ENCODE measurements at places on chromosomes 2 and 18.

DNA sequence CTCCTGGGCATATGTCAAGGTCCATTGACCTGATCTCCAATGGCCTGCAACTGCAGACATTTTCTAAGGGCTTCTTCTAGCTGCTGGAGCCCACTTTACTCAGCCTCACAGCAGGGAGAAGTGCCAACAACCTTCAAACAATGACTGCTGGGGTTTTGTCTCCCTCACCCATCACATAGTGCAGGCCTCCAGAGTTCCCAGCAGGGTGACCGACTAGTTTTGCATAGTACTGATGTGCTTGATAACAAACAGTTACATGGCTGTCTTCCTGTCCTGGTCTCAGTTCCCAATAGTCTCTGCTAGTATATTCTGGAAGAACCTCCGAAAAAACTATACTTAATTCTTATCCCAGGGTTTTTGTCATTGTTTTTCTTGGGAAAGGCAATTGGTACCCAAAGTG is 10.4 kb upstream of the NETO1 start:
- DNase-seq = no peak

DNA sequence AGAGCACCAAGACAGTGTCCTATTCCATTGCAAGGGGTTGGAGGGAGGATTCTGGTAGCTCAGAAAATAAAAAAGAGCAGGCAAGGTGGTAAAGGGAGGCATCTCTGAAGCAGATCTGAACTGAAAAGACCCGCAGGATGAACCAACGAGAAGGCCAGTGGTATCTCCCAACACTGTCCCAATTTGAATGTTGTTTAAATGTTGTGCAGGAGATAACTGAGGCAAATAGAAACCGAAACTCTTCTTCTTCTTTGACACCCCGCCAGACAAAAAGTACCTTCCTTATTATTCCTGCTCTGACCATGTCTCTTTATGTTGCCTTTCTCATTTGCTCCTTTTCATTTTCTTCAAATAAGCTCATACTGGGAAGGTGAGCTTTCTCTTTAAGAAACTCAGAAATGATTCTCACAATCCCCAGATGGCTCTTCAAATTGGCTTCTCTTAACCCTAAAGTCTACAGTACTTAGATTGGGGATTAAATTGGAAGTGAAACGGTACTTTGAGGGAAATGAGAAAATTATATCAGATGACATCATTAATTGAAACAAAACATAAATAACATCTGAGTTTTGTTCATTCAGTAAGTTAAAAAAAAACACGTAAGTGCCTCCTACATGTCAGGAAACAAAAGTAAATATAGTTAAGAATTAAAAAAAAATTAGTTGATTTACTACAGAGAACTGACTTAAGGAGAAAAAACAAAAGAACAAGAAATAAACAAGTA is 143.6 kb downstream of the WDPCP start:
- no peak for DNase-seq

GRCh38 chr18:59063912-59064311 is 75.8 kb upstream of the SEC11C start:
- DNase-seq = no peak

GRCh38 chr2:135327146-135327545 is 203.9 kb downstream of the ZRANB3 start:
- no peak for DNase-seq

GRCh38 chr2:144559681-144560080 is 39.8 kb upstream of the ZEB2 start:
- no peak for DNase-seq

- DNase-seq = no peak
Observed at GRCh38 chr2:18804536-18804935, 215.2 kb upstream of the NT5C1B start.

GRCh38 chr18:24530630-24531111 is 70.2 kb downstream of the HRH4 start:
- DNase-seq = no peak

DNA sequence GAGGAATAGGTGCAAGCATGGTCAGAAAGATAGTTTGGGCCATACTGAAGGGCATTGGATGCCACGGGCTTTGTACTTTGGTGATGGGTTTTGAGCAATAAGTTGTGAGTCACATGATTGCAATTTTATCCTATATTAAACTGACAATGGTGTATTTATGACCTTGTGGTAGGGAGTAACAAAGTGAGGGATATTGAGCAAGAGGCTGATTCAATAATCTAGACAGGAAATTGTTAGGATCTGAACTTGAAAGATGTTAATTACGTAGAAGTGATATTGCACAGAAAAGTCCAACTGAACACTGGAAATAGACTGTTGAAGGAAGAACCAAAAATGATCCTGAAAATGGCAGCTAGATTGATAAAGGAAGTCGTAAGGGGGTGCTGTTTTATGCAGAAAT is 46.6 kb upstream of the TCF4 start:
- no peak for DNase-seq

DNA sequence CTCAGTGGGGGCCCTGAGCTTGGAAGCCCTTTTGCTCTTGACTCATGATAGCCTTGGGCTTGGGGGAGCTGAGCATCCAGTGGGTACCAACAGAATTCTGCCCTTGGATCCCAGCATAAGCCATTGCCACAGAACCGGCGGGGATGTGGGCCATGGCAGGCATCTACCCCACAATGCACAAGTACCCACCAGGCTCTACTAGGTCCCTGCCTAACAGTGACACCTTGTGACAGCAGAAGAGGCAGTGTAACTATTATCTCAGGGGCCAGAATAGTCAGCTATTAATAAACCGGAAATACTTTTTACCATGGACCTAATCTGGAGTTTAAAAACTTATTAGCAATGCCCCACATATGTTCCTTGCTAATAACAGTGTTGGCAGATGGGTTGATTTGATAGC is 397.2 kb downstream of the TMEM182 start:
- no peak for DNase-seq

- DNase-seq = no peak
Observed at GRCh38 chr2:31087491-31087890, 50.7 kb downstream of the GALNT14 start.

DNA sequence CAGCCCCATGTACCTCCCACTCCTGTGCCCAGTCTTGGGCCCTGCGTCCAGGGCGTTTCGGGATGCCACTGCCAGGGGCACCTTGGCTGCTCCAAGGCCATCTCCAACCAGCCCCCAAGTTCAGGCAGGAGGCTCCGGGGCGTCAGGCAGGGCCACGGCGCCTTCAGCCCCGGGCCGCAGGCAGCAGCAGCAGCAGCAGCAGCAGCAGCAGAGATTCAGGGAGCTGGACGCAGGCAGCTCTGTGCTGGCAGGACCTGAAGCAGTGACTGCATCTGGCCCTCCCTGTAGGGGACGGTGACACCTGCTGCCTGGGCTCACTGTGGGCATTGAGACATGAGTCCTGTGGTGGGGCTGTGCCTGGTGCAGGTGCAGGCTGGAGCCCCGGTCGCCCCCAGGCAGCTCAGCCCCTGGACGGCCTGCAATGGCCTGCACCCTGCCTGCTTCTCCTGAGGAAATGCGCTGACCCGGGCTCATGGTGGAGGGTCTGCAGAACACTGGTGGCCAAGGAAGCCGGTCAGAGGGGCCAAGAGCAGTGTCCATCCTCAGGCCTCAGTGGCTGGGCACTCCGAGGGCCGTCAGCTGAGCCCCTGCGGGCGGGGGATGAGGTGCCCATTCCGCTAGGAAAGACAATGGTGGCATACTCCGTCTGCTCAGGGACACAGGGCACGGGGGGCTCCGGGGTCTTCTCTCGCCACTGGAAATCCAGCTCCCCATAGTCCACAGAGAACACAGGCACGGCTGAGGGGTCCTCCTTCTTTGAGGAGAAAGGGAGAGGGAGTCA is 8.0 kb downstream of the PDCD1 start:
- DNase-seq = no peak

DNA sequence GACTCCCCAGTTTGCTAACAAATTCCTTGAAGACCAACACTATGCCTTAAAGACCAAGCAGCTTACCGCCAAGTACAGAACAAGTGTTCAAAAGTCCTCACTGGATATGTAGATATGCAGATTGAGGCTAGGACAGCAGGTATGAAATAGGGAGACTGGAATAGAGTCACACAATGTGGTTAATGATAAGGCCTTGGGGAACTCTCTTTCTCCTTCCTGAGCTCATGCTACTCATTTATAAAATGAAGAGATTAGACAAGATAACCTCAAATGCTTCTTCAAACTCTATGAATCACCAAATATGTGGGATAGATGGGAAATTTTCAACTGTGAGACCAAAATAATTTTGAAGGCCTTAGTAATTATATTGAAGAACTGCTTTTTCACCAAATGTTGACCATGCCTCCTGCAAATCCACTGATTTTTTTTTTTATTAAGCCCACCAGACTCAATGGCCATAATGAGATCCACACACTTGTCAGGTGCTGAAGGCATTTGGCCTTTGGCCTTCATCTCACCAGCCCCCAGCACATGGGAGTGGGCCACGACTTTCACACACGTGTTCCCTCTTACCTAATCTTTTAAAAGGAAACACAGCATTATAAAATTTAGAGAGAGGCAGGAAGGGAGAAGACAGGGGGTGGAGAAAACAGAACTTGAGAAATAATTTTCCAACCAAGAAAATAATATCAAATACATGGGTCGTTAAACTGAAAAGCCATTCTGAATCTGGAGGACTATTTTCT is 181.5 kb downstream of the EN1 start:
- DNase-seq = no peak

DNA sequence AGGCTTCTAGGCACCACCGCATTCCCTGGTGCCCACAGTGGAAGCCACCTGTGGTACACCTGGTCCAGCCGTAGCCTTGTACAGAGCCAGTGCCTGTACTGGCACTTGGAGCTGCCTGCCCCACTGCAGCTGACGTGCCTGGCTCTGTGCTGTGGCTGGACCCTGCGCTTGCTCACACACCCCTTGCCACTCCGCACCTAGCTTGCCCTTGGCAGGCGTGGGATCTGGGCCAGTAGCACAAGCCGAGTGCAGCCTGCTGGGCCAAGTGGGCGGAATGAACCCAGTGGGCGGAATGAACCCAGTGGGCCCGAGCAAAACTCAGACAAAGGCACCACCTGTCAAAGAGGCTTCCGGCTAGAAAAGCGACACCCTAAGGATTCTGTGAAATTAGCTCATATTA is 126.3 kb downstream of the ARHGAP28 start:
- DNase-seq = no peak

GRCh38 chr2:104867813-104868504 is 14.0 kb downstream of the POU3F3 start:
- no peak for DNase-seq

DNA sequence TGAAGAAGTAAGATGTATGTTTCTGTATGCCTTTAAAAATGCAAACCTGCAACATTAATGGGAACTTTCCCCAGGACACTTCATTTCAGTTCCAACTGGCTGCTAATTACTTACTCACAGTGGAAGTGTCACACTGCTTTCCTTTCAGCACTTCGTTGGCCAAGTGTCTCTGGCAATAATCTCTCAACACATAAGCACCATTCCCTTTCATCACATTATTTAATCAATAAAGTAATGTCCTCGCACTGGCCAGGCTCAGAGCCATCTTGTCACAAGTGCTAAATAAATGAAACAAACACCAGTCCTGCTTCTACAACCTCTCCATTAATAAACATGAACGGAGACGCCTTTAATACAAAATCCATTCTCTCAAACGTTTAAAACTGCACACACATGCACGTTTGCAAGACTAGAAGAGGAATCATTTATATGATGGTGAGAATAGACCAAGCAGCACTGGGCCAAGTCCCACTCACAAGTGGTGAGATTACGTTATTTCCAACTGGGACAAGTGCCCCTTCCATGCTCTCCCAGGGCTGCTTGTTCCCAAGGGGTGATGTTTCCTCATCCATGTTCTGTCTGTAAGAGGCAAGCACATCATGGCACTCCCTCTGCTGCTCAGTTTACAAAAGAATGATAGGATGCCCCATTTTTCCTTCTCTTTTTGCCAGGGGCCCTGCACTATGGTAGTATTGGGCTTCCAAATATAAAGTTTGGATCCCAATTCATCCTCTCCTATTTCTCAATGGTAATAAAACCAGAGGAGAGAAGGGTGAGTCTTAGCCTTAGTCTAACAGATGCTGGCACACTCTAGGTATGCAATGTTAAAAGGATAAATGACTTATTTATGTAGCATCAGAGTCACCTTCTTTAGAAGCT is 56.8 kb upstream of the ETAA1 start:
- DNase-seq = no peak

- DNase-seq = no peak
Observed at GRCh38 chr2:26590508-26590907, 50.7 kb downstream of the CIB4 start.

DNA sequence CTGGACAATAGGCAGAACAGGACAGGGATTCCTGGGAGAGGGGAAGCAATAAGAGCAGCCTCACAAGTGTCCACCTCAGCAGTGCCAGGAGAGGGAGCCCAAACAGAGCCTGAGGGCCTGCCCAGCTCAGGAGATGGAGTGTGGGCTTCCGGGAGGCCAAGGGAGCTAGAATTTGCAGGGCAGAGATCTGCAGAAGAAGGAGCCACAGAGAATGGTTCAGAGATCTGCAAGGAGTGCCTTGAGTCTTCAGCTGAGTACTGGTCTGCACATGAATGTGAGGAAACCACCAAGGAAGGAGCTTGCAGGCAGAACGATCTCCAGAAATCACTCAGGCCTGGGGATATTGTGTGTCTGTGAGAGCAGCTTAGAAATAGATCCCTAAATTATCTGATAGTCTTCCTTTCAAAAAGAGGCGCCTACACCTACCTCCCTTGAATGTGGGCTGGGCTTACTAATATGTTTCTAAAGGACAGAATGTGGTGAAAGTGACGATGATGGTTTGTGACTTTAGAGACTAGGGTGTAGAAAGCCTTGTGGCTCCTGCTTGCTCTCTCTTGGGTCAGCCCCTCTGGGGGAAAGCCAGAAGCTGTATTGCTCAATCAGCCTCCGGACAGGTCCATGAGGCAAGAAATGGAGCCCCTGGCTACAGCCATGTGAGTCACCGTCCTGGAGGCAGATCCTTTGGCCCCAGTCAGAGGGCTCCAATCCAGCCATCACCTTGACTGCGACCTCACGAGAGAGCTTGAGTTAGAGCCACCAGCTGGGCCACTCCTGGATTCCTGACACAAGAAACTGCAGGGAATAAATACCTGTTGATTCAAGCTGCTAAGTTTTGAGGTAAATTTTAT is 7.6 kb upstream of the LPIN1 start:
- DNase-seq = no peak

- no peak for DNase-seq
Observed at GRCh38 chr2:105864262-105864661, 119.5 kb downstream of the NCK2 start.

DNA sequence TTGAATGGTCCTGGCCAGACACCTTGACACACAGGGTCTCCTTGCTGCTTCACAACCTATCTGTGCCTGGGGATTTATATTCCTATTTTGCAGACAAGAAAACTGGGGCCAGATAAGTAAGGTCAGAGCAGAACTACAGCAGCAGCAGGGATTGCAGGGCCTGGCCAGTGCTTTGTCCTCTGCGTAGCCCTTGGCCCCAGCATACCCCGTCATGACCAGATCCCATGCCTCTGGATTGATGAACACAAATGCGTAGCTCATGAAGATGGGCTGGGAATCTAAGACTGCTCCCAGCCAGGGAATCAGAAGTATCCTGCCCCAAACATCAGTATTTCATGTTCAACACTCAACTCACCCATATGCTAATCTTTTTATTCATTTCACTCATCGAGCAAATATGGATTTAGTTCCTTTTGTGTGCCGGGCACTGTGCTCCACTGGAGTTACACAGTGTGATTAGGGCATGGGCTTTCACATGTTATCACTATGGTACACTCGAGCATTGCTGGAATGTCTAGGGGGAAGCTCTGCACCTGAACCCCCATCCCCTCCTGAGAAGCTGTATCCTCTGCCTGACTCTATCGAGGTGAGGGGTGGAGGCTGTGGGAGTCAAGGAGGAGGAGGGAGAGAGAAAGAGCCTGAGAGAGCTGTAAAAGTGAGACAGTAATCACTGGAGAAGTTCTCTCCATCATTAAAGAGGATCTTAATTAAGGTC is 143.3 kb downstream of the CYP26B1 start:
- DNase-seq = no peak

GRCh38 chr2:148063633-148064032 is 42.7 kb downstream of the MBD5 start:
- no peak for DNase-seq
